ENCODE measurements at places on chromosomes 4 and X.

DNA sequence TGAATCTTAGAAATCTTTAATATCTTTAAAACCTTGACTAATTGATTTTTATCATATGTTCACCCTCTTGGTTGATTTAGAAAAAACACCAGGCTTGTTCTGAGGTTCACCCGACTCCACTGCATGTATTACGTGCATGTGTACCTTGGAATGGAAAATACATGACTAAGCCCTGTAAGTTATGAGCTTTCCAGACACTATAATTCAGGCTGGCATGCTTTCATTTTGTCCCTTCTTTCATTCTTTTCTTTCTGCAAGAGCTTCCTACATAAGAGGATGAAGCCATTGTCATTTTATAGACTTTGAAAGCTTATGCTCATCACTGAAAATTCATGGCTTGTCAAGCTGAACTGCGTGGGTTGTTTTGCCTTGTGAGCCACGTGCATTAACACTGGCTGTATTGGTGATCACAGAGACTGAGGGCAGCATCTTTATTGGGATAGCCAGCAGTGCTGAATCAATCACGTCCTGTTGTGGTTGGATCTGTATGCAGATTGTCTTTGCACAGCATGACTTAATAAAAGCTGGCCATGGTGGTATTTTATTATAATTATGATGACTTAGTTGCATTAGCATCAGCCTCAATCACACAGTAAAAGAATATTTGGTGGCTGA, 141.9 kb downstream of the SLIT2 start:
- no peak for DNase-seq

GRCh38 chrX:39896951-39897740, 200.6 kb downstream of the BCOR start:
- DNase-seq: no peak

DNA sequence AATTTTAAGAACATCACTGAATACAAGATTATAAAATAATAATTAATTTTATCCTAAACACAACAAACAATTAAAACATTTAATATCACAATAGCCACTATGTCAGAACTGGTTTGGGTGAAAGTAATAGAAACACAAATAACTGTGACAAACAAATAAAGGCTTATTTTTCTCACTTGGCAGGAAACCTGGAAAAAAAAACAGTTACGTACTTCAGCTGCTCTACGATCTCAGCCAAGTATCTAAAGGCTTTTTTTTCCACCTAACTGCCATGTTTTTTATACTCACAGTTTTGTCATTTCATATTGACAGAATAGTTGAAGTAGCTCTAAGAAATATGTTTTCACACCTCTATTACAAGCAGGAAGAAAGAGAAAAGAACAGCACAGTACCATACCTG, 284.8 kb upstream of the INTU start:
- no peak for DNase-seq

- no peak for DNase-seq
These were observed 2110.0 kb downstream of the PCDH7 start for GRCh38 chr4:32830160-32830559.

DNA sequence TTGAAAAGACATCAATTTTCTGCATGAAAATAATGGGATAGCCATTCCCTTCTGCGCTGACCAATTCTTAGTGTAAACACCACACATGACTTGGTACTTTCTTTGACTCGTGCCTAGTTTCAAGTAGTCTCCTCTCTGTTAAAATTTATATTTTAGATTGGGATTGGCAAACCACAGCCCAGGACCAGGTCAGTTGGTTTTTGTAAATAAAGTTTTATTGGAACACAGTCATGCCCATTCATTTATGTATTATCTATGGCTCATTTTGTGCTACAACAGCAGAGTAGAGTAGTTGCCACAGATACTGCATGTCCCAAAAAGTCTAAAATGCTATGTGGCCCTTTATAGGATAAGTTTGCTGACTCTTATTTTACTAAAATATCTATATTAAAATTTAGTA, 46.7 kb downstream of the BMX start:
- no peak for DNase-seq

- DNase-seq: no peak
These were observed 27.8 kb downstream of the FRYL start for GRCh38 chr4:48752246-48752645.

GRCh38 chr4:6467600-6467999, 4.8 kb downstream of the PPP2R2C start:
- DNase-seq: no peak

DNA sequence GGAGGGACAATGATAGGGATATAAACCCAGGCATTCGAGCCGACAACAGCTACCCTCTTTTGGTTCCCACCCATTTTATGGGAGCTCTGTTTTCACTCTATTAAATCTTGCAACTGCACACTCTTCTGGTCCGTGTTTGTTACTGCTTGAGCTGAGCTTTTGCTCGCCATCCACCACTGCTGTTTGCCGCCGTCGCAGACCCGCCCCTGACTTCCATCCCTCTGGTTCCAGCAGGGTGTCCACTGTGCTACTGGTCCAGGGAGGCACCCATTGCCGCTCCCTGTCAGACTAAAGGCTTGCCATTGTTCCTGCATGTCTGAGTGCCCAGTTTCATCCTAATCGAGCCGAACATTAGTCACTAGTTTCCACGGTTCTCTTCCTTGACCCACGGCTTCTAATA, 1170.5 kb upstream of the PABPC4L start:
- no peak for DNase-seq
